NCI-H345 (cell line): ENCODE measurements at places on chromosomes 2 and 18.

DNA sequence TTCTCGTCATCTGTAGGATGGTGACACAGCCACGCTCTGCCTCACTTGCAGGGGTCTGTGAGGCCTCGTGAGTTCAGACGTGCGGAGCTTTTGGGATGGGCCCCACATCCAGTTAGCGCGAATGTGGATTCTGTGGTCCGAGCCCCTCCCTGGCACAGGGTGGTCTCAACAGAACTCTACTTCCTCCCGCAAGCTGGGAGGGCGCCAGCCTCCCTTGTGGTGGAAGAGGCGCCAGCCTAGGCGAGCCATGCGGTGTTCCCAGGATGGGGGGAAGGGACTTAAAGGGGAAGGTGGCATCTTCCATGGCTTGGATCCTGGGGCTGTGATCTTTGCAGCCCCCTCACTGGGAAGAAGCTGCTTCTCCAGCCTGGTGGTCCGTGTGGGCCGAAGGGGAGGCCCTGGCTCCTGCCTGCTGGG is 1.4 kb downstream of the SNORC start:
- DNase-seq = no peak

DNA sequence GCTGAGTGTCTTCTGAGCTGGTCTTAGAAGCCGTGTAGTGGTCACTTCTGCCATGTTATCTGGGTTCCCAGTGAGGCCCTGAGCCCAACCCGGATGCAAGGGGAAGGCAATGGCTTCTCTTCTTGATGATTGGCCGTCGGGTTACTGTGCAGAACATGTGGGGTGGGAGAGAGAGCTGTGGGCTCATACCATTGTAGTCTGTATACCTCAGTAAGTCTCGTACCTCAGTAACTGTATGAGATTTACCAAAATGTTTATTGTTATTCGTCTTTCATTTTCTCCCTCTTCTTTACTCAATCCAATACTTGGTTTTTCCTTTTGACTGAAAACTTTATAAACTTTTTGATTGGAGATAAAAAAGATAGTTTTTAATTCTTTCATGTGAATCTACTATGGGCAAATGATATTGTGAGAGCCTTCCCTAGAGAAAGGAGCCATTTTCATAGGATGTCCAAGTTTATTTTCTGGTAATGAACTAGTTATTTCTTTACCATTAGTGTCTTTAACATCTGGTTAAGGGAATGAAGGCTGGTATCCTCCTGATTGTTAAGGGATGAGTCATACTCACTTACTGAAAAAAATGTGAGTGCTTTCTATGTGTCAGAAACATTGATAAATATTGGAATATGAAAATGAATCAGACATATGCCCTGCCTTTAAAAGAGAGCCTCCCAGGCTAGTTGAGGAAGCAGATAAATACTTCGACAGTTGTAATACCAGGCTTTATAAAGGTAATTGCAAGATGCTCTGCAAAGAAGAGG is 129.9 kb downstream of the PRPF40A start:
- no peak for DNase-seq

DNA sequence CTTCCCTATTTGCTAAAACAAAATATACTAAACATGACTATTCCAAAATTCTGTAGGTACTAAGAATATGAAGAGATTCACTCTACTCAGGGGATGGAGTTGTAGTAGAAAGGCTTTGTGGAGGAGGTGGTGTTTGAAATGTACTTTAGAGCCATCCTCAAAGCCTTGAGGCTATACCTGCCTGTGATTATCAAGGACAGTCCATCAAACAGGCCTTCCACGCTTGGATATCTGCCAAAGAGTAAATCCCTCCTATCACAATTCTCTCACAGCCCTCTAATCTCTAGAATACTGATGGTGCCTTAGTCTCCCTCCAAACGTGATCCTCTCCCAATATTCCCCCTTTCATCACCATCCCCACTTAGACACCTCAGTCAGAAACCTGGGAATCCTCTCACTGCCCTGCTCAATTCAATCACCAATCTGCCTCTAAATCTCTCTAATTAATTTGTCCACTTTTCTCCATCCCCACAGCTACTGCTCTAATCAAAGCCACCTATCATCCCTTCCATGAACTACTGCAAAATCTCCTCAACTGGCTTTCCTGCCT is 13.1 kb downstream of the SOS1 start:
- peak; percentile 66 for DNase-seq

GRCh38 chr2:31397094-31397493 is 17.4 kb downstream of the XDH start:
- DNase-seq = no peak

DNA sequence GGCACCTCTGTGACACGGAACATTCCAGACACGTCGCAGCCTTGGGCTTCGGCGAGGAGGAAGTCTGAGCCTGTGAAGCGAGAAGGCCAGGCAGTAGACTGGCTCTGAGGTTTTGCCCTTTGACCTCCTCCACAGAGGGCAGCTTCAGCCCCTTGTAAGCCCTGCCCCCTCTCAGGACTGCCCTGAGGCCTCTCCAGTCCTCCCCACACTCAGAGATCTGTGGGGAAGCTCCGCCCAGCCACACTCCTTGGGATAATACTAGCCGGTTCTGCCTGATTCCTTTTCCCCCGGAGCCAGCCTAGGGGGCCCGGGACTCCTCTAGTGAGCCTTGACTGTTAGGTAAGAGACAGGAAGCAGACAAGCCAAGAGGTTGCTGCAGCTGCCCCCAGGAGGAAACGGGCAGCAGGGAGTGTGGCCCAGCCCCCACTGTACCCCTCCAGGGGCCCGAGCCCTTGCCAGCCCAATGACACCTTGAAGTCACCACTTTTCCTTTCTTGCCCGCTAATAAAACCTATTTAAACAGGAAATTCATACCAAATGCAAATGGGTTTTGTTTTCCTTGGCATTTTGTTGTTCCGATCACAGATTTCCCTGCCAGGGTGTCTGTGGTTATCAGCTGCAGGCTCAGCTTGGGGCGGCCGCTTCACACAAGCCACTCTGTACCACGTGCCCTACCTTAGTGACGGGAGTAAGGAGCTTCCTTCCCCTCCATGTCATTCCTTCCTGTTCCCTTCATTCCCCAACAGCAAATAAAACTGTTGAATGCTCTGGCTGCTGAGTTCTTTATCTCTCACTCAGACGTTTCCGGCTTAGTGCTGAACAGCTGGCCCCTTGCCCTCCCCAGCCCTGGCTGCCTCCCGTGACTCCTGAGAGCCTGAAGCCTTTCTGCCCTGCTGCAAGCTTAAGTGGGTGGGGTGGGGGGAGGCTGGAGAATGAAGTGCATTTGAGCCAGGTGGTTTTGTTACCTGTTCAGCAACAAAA is 124.7 kb downstream of the CABLES1 start:
- DNase-seq = peak; percentile 93
